T-cell (primary cell): ENCODE measurements at places on chromosomes 16 and 17. TPM values are rescaled to one million over a fixed set of nuclear protein-coding genes. Genes with fewer than 3 reads are reported as not detected.

Gene P2RX1
- 2.6 TPM for total RNA-seq

GRCh38 chr17:980406-981291 is 1.1 kb upstream of the NXN start:
- peak overlapping the region; percentile 24 for H3K27ac ChIP-seq
- no peaks in the 10 kb centered on the region for H3K4me1 ChIP-seq
- H3K36me3 ChIP-seq: no peaks in the 10 kb centered on the region
- peak overlapping the region; percentile 56 for H3K4me3 ChIP-seq

Gene KRT34
- not detected for total RNA-seq

Gene TP53TG3B
- not detected for total RNA-seq

DNA sequence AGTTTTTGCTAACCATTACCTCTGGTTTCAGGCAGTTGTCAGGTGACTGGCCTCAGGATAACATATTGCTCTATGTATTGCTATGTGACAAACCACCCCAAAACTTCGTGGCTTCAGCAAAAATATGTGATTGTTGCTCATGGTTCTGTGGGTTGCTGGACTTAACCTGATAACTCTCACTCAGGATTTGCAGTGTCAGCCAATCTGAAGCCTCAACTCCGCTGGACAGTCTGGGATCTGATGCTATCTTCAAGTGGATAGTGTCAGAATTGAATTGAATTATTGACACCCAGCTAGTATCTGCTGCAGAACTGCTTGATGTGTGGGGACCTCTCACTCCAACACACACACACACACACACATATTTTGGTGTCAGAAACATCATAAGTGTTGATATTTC is 34.7 kb upstream of the GUCY2D start:
- H3K27ac ChIP-seq: no peak overlapping the region
